ENCODE measurements at places on chromosomes 12 and 14.

GRCh38 chr14:23385642-23386265, 8.9 kb downstream of the CMTM5 start:
- no peak for DNase-seq

DNA sequence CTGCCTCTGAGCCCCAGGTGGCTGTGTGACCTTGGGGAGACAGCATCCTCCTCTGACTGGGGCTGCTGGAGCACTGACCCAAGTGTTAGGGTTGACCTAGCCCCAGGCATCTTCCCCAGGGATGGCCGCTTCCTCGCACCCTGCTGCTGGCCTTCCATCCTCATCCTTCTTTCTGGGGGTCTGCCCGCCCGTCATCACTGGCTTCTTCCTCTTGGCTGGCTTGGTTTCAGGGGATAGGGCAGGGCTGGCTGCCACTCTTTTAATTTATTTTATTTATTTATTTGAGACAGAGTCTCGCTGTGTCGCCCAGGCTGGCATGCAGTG, 3.5 kb downstream of the TEDC1 start:
- DNase-seq: no peak

GRCh38 chr12:127077262-127078045, 1189.5 kb upstream of the TMEM132C start:
- no peak for DNase-seq

DNA sequence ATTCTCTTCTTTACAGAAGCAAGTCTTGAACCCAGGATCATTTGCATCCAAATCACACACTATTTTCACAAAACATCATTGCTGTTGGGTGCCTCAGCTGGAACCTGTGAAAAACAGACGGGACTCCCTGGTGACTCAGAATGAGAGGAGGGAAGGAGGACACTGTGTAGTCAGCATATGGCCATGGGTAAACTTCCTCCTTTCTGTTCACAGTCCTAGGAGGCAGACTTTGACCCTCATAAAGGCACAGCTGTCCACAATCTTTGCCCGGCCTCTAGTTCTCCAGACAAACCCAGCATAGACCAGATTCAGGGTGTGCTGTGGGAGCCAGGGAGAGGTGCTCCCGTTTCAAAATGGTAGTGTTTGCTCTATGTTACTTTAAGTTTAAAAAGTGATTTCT, 62.0 kb downstream of the DYRK2 start:
- DNase-seq: no peak

GRCh38 chr14:60963761-60964160, 17.1 kb downstream of the TRMT5 start:
- DNase-seq: no peak

DNA sequence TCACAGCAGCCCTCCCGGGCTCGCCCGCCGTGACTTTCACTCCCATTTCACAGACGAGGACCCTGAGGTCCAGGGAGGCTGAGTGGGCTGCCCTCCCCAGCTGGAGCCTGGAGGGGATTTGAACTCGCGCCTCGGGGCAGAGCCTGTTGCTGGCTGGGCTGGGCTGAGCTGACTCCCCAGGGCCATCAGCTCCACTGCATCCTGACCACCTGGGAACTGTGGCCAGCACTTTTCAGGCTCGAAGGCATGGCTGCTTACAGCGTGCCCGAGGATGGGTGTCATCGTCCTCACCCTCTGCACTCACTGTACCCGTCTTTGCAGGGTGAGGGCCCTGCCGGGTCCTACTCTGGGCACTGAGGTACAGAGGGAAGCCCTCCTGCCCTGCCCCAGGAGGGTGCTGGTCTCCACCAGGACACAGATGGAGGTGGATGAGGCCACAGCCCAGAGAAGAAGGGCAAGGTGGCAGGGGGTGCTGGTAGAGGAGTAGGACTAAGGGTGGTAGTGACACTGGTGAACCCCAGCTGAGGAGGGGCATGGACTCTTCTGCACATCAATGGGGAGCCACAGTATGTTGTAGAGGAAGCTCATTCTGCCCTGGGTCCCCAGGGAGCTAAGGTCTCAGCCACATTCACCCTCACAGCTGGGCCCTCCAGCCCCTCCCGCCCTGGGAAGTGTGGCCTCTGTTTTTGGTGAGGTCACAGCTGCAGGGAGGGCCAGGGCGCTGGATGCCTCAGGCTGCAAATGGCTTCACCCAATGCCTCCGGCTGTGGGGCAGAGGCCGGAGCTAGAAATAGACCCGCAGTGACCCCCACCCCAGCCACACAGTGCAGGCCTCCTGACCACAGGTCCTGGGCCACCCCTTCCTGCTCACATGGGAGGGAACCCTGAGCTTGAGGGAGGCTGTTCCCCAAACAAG, 365.1 kb upstream of the SFSWAP start:
- DNase-seq: no peak

- no peak for DNase-seq
These were observed 131.5 kb downstream of the GPR135 start for GRCh38 chr14:59333668-59334067.

- no peak for DNase-seq
These were observed 74.2 kb downstream of the GNS start for GRCh38 chr12:64685050-64685449.

- peak; percentile 24 for DNase-seq
These were observed 9.0 kb upstream of the OR6J1 start for GRCh38 chr14:22653012-22653621.

DNA sequence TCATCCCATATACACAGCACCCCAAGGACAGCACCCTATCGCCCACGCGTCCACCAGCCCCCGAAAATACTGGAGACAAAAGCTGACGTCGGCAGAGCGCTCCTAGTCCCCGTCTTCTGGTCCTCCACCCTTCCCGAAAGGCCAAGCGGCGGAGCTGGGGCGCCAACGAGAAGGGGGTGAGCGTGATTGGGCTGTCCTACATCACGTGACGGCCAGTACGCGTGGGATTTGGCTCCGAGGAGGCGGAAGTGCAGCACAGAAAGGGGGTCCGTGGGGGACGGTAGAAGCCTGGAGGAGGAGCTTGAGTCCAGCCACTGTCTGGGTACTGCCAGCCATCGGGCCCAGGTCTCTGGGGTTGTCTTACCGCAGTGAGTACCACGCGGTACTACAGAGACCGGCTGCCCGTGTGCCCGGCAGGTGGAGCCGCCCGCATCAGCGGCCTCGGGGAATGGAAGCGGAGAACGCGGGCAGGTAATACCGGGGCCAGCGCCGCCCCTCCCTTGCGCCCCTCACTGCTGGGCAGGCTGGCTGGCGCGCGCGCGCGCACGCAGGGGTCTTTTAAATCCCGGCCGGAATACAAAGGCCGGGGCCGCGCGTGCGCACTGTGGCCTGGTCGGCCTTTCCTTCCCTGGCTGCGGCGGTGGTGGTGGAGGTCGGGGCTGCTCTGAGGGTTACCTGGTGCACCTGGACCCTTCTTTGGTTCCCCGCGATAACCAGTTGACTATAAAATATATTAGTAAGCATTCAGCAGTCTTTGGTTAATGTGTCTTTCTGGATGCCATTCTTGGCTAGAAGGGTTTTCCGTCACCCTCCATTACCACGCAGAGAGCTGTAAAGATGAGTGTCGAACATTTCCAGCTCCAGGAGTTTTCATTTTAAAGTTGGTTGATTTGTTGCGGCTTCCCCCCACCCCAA, at the start of gene TDG:
Gene TDG (plus strand): TSS at position 283 of the 915 bp plus-strand sequence. CDS start 166 bp downstream, at position 449.
- DNase-seq: peak; percentile 92

DNA sequence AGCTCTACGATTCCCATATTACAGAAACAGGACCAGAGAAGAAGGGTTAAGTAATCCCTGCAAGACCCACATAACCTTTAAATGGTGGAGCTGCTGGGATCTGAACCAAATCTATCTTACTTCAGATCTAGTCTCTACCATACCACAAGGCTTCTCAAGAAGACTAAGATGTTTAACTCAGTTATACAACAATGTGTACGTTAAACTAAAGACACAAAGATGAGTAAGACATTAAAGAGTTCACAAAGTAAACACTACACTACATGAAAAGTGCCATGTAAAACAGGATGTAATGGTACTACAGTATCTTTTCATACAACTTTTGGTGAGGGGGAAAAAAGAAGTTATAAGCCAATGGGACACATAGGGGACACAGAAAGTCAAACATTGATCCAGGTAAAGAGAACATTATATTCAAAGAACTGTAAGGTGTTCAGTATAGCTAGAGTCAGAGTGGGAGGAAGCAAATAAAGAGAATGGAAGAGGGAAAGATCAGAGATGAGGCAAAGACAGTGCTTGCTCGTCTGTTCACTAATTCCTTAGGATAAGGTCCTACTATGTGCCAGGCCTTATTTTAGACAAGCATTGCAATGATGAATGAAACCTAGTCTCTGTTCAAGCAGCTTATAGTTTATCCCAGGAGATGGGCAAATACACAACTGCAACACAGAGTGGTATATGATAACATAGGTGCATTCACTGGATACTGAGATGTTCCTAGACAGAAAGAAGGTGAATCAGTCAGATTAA, 7.7 kb downstream of the TMED10 start:
- DNase-seq: no peak

- no peak for DNase-seq
These were observed 60.3 kb downstream of the KLRG1 start for GRCh38 chr12:9049520-9050133.

DNA sequence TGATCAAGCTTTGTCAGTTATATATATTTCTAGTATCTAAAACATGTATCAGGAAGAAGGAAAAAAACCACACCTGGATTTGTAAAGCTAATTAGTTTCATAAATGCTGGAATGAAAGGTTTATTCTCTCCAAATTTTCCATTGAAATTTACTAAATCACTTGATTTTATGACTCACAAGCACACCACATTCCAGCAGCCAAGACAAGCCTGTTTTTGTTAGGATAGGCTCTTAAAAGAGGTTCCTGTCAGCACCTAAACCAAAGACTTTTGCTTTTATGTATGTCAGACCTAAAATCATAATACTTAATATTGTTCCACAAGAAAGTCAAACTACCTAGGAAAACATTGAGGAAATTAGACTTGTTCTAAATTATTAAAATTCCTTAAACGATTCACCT, 85.3 kb upstream of the PAWR start:
- no peak for DNase-seq

- no peak for DNase-seq
These were observed 30.6 kb downstream of the VCPKMT start for GRCh38 chr14:50085570-50086320.

GRCh38 chr14:94031883-94032279, 5.7 kb downstream of the OTUB2 start:
- DNase-seq: no peak

DNA sequence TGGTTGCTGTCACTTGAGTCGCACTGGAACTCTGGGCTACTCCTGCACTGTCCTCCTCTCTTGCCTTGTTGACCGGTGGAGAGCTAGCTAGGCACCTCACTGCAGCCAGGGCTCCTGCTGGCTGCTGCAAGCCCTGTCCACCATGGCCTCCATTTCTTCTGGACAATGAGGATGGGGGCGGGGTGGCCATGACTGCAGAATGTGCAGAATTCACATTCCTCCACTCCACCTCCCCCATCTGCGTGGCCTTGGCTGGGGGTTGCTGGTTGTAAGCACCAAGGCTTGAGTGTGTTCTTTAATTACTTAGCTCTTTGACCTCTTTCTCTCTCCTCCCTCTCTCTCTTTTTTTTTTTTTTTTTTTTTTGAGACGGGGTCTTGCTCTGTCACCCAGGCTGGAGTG, 248.5 kb downstream of the PCNX1 start:
- DNase-seq: no peak

GRCh38 chr12:54592316-54592715, 3.9 kb upstream of the PPP1R1A start:
- DNase-seq: no peak

GRCh38 chr14:88229428-88229827, 93.6 kb downstream of the KCNK10 start:
- no peak for DNase-seq

GRCh38 chr14:85363358-85363757, 166.6 kb upstream of the FLRT2 start:
- no peak for DNase-seq

GRCh38 chr14:77032491-77032843, 4.0 kb upstream of the IRF2BPL start:
- DNase-seq: no peak

DNA sequence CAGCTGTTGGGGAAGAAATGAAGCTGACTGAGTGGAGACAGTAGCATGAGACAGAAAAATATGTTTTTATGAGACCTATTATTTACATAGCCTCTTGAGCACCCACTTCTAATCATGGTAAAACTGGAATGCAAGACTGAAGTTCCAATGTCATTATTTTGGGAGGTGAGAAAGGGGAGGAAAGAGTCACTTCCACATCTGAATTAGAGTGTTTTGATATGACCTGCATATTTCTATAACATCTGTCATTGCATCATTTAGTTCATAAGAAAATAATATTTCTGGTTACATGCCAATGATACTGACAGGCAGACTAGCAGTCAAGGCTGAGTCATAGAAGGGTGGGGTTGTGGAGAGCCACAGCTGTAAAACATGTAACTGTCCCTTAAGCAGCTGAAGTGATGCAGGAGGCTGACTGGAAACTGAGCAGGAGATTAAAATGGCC, 26.7 kb downstream of the NTN4 start:
- no peak for DNase-seq

DNA sequence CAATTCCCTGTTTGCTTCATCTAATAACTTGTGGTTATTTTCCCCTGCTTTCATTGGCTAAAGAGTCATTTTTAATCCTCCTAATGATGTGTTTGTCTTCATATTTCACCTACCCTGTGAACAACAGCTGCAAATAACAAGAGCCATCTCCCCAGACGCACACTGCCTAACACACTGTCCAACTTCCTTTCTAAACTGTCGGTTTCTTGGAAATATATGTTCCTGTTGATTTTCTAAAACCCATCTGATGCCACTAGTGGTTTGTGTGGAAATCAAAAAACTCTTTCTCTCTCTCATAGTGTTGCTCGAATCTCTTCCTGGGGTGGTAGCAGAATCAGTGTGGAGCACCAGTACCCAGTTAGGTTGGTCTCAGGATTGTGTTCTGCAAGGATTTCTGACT, 226.9 kb downstream of the EPS8 start:
- DNase-seq: no peak

- DNase-seq: no peak
These were observed 5.2 kb downstream of the OR4E1 start for GRCh38 chr14:21668377-21668776.

DNA sequence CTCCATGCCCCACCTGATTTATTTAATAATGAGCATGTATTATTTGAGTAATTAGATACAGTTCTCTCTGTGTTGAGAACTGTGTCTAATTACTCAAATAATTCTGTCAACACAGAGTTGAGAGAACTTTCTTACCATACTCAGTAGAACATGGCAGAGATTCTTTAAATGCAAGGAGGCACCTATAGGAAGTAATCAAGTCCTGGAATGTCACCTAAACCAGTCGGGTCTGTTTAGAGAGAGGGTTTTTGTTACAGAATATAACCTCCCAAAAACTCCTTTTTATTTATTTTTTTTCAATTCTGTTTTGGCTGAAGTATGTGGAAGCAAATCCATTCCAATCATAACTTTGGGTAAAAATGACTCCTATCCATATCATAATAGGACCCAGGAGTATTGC, 37.5 kb upstream of the CIT start:
- no peak for DNase-seq

DNA sequence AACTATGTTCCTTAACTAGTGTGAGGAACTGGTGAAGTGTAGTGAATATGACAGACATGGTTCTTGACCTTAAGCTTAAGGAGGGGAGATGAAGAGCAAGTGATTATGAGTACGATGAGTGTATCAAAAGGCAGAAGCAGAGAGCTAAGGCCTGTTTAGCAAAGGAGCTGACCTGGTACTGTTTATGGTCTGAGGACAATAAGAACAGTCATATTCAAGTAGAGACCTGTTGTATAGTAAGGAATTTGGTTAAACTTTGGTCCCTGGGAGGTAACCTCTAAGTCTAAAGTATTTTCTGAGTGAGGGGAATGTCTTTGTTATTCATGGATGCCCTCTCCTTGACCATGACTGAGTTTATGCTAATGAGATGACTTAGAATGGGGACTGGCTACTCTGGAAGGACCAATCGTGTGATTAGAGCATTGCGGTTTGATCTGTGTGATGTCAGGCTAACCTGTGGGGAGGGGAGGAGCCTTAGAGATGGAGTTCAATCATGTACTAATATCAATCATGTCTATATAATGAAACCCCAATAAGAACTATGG, 389.3 kb downstream of the BMP4 start:
- DNase-seq: no peak

Data from stimulated activated CD4-positive, alpha-beta T cell treated with anti-CD3 and anti-CD28 coated beads, TNF-alpha, amount 100 ng/mL, for 1 hour (primary cell).